B cell (primary cell): ENCODE measurements at places on chromosomes 5 and 9.

GRCh38 chr5:170863646-170864045 is 1.8 kb downstream of the RANBP17 start:
- DNase-seq = no peak

- DNase-seq = peak; percentile 55
Measured at GRCh38 chr5:75681125-75681830, 36.0 kb downstream of the POC5 start.

- no peak for DNase-seq
Measured at GRCh38 chr9:129280236-129280622, 102.2 kb upstream of the IER5L start.

GRCh38 chr5:112958093-112959088 is 18.2 kb upstream of the DCP2 start:
- no peak for DNase-seq

DNA sequence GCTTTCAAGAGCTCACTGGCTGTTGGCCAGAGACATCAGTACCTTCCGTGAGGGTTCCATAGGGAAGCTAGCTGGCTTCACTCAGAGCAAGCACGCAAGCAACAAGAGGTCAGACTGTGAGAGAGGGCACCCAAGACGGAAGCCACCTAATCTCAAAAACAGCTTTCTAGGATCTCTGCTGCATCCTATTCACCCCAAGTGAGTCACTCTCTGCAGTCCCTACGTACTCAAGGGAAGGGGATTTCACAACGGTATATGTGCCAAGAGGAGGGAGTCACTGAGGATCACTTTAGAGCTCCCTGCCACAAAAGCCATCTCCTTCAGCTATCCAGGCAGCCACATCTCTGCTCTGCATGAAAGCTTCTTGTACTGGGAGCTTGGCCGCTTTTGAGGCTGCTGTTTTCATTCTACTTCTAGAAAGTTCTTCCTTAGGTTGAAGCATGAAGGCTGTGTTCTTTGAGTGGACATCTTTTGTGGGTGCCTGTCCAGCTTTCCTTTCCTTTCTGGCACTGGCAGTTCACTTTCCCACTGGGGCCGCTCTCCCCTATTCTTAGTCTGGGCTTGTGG is 249.5 kb downstream of the MAN2A1 start:
- no peak for DNase-seq

DNA sequence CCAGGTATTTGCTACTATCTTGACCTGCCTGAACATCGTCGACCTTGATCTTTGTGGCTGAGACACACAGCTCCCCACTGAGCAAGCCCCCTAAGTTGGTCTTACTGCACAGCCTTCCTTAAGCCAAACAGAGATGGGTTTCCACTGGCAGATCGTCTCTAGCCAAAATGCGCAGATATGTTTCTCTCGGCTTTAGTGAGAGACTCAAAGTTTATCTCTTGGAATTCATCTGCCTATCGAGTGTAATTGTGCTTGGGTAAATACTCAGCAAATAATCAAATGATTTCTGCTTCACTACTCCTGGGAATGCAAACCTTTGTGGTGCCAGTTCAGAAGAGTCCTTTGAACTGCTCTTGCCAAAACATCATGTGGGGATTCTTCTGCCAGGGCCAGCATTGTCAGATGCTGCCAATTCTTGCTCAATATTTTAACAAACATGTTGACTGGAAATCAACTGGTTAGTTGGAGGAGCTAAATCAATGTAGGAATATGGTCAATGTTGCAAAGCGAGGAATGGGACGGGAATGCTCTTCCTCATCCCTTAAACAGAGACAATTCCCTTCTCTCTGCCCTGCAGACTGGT is 141.2 kb upstream of the SLC28A3 start:
- DNase-seq = no peak

DNA sequence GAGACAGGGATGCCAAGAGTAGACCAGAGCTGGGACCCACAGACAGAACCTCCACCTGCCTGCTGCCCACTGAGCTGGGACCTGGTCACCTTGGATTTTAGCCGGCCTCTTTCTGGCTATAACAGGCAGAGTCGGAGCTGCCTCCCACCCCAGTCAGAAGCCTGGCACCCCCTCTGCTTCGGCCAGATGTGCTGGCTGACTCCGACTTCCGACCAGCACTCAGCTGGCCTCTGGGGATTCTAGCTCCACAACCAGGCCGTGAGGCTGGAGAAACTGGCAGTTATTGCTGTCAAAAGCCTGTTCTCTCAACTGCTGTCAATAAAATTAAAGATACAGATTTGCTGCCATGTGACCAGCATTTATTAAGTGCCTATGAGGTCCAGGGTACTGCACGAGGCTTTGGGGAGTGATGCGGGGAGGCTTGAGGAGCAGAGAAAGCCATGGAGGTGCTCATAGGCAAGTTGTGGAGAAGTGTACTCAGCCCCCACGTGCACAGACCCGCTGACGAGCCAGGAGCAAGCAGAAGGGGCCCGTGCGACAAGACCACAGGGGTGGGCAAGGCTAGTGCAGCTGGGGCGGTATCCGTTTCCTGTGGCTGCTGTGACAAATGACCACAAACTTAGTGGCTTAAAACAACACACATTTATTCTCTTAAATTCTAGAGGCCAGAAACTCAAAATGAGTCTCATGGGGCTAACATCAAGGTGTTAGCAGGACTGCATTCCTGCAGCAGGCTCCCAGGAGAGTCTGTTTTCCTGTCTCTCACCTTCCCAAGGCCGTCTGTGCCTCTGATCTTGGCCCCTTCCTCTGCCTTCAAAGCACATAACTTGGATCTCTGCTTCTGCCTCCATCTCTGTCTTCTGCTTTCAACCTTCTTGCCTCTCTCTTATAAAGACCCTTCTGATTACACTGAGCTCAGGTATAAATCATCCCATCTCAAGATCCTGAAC is 13.1 kb downstream of the GFI1B start:
- no peak for DNase-seq

DNA sequence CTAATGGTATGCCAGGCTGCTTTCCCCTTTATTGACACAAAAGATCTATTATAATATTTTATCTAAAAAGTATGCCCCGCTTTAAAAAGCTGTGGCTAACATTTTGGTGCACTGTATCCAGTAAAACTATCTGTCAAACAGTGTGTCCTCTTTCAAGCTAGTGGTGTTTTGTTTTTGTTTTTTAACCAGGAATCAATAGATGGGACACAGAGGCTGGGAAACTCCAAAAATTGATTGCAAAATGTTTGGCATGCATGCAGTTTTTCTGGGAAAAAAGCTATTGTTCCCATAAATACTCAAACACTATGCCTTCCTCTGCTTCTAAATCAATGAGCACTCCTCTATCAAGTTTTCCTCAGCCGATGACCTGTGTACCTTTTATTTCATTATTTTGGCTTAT is 34.3 kb upstream of the PDZD2 start:
- no peak for DNase-seq

- no peak for DNase-seq
Measured at GRCh38 chr9:88775037-88775471, 216.2 kb upstream of the S1PR3 start.
